ENCODE measurements at places on chromosomes 3 and 15.

- DNase-seq: no peak
These were observed 127.1 kb upstream of the FHIT start for GRCh38 chr3:61378311-61378710.

DNA sequence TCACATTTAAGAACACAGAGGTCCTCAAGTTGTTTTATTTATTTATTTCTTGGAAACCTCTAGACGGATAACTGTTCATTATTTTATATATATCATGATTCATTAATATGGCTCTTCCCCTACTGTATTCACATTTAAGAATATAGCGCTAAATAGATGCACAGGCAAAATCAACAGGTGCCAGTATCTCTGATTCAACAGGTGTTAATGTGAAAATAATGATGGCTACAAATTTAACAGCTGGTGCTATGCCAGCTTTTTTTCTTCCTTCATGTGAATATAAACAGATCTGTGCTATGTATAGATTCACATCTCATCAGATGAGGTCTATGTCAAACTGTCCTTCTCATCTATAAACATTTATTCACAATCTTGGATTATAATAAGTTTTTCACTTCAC, 218.5 kb upstream of the NR2F2 start:
- no peak for DNase-seq

DNA sequence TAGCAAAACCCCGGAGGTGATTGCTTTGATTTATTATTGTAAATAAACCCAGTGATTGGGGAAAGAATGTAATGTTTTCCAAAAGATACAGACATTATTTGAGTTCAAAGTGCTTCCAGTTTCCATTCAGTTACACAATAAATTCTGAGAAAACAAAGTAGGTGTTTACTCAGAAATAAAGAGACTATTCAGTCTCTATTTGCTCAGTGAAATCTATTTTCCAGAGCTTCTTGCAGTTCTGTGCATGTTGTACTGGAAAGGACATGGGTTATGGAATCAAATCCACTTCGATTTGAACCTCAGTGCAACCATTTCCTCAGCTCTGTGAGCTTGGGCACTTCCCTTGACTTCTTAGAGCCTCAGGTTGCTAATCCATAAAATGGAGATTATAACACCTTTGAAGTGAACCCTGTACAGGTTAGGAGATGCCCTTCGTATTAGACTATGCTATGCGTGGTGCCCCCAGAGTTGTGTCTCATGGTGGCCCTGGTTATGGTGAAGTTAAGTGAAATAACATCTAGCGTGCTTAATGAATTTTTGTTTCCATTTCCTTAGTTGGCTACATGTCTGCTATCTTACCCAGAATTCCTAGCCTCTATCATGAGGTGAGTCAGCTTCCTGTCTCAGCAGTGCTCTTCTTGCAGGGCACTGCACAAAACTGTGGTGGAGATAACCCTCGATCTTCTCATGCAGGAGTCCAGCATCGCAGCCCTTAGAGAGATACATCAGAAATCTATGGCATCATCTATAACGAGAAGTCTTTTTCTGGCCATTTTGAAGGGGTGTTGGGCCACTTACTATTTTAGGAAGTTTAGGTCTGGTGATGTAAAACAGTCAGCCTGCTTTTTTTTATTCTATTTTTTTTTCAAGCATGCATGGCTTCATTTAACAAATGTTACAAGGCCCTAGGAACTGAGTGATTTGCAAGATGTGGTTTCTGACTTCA, 97.7 kb downstream of the RPL39L start:
- no peak for DNase-seq

DNA sequence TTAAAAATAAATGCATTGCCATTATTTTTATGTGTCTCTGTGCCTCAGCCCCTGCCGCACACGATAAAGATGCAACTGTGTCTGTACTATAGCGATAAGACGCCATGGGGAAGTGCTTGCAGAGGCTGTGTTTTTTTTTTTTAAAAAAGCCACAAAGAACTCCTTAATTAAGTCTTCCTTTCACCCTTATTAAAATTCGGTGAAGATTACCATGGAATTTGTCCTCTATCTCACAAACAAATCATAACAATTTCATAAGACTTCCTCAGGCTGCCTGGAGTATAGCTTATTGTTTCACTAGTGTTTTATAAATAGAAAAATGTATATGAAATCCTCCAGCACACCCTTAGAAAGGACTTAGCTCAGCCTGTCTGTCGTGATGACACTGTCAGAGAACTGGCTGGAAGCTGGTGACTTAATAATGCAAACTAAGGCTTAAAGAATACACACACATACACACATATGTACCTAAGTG, 374.8 kb upstream of the SLCO3A1 start:
- DNase-seq: no peak

DNA sequence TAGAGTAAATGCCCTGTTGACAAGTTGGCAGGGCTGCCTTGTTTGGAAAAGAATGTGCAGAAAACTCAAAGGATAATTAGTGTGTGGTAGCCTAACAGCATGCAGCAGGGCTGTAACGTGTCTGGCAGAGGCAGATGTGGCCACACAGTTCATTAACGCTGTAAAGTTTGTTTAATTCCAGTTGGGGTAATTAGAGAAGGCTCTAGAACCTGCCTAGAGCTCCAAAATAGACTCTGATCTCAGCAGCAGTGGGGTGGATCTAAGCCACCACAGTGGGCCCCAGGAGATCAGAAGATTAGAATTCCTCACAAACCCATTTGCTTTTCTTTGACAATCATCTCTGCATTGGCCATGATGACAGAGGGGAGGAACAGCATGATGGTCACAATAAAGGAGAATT, 65.1 kb upstream of the LEKR1 start:
- no peak for DNase-seq

DNA sequence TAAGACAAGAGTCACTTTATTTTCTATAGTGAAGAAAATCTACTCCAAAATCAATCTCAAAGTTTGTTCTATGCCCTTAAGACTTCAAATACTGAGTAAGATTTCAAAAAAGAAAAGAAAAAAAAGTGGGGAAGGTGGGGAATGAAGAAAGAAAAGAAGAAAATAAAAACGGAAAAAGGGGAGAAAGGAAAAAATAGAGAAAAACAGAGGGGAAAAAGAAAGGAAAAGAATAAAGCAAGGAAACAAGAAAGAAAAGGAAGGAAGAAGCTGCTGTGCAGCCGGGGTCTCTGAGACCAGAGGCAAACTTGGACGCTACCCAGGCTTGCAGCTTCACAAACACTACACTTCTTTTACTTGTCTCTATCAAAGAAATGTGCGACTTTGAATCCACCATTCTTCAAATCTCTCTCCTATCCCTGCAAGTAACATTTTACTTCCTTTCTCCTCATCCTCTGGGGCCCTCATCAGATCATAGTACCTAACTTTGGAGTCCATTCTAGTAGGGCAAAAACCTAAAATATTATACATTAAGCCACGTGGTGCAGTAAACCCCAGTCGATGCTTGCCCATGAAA, 279.8 kb downstream of the FOXP1 start:
- DNase-seq: no peak

GRCh38 chr15:66682246-66682645, 19.8 kb upstream of the SMAD6 start:
- no peak for DNase-seq

DNA sequence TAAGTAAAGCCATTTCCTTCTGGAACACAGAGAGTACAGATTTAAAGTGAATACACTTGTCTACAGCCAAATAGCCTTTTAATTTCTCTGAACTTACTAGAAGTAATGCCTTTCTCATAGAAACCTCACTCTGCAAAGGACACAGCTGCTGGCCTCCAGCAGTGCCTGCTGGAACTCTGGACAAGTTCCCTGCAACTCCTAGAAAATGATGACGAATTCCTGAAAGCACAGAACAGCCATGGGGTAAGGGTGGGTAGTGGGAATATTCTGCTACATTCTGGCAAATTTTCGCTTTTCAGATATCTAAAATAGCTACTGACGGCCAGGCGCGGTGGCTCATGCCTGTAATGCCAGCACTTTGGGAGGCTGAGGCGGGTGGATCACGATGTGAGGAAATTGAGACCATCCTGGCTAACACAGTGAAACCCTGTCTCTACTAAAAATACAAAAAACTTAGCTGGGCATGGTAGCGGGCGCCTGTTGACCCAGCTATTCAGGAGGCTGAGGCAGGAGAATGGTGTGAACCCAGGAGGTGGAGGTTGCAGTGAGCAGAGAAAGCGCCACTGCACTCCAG, 34.4 kb downstream of the RYK start:
- DNase-seq: no peak

All from stimulated activated CD4-positive, alpha-beta T cell treated with anti-CD3 and anti-CD28 coated beads, Interleukin-15, amount 100 ng/mL, for 48 hours (primary cell).